ENCODE measurements at places on chromosomes 1 and 21.
A peak's percentile ranks its signal among the peaks of the same experiment; 100 is the strongest.

- DNase-seq, result peak; percentile 4
These were observed 423.4 kb downstream of the NUF2 start for GRCh38 chr1:163745204-163745603.

DNA sequence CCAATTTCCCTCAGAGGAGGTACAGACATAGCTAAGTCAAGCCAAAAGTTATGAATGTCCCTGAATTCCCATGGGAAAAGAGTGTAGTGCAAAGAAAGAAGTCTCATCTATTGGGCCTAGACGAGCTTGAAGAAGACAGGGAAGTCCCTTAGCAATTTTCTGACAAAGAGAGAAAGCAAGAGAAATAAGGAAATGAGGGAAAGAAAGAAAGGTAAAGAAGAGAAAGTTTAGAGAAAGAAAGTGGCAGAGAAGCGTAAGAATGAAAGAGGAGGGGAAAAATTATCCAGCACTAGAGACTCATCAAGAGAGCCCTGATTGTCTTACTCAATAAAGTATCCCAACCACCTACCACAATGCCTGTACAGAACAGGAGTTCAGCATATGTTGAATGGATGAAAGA, 40.6 kb upstream of the FOXD3 start:
- DNase-seq, result no peak

DNA sequence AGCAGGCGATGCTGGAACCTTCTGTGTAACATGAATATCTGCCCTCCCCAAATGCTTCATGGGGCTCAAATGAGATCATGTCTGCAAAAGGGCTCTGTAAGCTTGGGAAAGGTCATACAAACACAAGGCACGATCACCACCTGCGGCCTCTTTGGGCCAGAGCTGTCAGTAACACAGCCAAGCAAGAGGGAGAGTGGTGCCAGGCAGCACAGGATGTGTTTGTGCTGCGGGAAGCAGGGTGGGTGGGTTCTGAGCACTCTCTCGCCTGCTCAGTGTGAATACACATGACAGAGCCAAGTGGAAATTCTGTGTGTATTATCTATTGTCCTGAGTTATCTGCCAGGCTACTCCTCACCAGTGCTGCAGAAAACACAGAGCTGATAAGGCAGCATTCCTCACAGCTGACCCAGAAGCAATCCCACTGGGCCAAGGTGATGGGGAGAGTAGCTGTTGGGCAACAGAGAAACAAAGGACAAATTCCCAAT, 101.2 kb downstream of the LAMC2 start:
- no peak for DNase-seq

DNA sequence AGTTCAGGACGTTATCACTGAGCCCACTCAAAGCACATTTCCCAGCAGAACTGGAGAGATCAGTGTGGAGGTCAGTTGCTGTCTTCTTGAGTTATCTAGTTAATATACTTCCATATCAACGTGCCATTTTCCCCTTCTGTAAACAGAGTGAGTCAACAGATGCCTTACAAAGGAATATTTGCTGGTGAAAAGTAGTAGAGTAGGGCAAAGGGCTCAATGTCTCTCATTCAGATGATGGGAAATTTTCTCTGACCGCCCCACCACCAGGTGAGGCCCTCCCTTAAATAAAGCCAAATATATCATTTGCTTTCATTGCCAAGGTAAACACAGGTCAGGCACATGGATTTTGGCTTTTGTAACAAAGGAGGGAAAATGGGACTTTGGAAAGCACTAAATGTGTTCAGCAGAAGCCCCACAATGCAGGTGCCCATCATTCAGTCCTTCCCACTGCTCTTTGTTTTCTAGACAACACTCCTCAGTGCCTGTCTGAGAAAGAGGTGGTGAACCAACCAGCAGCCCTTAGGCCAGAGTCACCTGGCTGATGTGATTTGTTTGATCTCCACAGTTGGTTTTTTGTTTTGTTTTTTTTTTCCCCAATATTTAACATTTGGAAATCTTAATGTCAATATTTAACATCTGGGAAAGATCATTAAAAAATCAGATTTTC, 40.5 kb upstream of the SAMD13 start:
- DNase-seq, result no peak

GRCh38 chr1:208184966-208185654, 59.1 kb downstream of the PLXNA2 start:
- DNase-seq, result peak; percentile 84

- no peak for DNase-seq
These were observed 95.0 kb downstream of the AJAP1 start for GRCh38 chr1:4749406-4749805.

GRCh38 chr1:64975740-64976139, 9.4 kb upstream of the JAK1 start:
- no peak for DNase-seq

GRCh38 chr1:182147136-182147820, 85.8 kb upstream of the ZNF648 start:
- no peak for DNase-seq

Data from fibroblast of skin of right quadriceps (primary cell).